Skeletal muscle cell (primary cell): ENCODE measurements at places on chromosomes 6 and 20.

DNA sequence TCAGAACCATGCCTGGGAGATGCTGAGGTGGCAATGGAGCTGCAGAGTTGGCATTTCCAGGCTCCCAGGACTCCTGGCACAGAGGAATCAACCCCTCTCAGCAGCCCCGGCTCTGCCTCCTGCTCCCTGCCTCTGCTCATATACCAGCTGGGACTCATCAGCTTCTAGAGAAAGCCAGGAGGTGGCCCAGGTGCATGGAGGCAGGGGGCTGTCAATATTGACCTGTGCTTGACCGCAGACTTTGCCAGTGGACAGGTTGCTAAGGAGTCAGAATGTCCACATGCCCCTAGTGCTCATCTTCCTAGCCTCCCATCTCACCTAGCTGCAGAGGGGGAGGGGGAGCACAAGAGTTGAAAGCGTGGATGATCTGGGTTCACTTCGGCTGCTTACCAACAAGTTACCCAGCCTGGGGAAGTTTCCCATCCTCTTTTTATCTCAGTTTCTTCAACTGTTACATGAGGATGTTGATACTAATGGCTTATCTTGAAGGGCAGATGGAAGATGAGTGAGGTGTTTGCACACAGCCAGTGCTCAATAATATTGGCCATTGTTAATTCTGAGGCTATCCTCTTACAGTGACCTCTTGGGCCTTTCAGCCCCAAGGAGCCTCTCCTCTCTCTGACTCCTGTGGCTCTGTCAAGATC lies 9.2 kb upstream of the SCRT2 start:
- no peak for DNase-seq

DNA sequence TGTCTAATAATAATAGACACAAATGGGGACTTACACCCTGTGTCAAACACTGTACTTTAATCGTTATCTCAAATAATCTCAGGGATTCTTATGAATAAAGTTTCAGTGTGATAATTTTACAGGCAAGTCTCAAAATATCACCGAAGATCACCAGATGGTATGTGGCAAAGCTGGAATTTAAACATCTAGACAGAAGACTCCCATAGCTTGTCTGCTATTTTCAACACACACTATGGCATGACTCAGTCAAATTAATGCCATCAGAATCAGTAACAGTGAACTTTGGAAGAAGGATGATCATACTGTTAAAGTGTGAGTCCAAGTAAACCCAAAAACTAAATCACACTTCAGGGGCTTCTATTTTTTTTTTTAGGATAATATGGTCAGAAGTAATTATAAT lies 867.6 kb upstream of the FLRT3 start:
- DNase-seq = no peak

DNA sequence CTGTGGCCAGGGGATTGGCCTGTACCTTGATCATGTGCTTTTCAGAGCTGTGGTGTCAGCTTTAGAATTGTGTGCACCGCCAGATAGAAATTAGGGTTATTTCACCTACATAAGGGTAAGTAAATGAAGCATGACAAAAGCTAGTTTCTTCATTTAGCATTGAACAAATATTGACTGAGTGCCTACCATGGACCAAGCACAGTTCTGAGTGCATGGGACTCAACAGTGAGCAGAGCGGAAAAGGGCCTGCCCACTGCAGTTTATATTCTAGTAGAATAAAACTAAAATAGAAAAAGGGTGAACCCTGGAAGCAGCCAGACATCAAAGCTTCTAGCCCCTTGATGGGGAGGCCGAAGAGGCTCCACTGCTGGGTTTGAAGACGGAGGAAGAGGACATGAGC lies 25.6 kb downstream of the ECT2L start:
- DNase-seq = no peak

DNA sequence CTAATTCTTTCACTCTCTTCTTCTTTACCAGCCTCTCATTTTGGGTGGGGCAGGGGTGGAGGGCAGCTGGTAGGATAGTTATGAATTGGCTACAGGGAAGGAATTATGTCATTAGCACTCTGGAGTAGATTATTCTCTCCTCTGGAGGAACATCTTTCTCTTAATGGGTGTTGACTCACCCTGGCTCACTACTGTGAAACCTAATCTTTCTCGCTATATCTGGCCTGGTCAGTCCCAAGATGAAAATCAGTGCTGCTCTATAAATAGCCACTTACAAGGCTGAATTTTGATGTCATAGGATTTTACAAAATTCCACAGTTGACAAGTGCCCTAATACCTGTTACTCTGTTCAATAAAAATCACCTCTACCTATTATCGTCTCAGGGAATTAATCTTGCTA lies 151.3 kb downstream of the COL9A1 start:
- DNase-seq = peak; percentile 41

- DNase-seq = no peak
These were observed 181.1 kb upstream of the SUPT3H start for GRCh38 chr6:45558858-45559257.

- no peak for DNase-seq
These were observed 270.1 kb upstream of the ARID1B start for GRCh38 chr6:156507106-156507505.

GRCh38 chr20:61044499-61044898 lies 207.6 kb upstream of the CDH4 start:
- no peak for DNase-seq

DNA sequence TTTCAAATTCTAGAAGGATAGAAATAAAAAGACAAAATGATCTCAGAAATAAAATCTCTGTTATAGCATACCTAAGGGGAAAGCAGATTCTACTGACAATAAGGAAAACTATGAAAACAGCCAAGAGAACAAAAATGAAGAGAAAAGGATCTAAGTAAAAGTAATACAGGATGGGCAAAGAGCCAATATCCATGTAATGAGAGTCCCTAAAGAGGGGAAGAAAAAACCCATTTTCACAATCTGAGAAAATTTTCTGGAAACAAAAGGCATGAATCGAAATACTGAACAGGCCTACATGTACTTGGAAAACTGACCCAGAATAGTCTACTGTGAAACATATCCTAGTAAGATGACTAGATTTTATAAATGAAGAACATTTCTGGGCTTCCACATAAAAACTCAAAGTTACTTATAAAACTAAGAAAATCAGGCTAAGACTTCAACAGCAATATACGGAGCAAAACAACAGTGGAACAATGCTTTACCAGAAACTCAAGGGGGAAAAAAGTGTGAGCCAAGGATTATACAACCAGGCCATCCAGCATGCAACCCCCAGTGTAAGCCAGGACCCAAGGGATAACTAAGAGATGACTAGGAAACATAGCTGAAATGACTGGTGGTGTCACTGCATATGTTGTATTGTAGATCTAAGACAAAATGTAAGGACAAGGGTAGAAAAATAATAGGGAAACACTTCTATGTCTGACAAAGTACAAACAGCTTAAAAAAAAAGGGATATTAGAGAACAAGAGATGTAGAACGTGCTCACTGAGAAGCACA lies 10.2 kb downstream of the NAPB start:
- no peak for DNase-seq

DNA sequence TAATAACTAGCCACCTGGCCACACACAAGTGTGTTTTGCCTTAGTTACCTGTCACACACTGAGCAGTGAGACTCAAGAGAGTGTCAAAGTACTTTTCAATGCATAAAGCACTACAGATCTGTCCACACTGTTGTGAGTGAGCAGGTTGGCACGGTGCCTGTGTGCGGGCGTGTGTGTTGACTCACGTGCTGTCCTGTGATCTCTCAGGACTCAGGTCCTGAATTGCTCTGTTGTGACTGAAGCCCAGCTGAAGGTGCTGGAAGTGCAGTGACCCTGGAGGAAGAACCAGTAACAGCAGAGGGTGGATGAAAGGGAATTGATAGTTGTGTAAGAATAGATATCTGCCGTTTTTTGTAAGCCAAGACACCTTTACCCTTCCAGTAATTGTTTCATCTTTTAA lies 18.3 kb downstream of the SLC16A10 start:
- DNase-seq = no peak

DNA sequence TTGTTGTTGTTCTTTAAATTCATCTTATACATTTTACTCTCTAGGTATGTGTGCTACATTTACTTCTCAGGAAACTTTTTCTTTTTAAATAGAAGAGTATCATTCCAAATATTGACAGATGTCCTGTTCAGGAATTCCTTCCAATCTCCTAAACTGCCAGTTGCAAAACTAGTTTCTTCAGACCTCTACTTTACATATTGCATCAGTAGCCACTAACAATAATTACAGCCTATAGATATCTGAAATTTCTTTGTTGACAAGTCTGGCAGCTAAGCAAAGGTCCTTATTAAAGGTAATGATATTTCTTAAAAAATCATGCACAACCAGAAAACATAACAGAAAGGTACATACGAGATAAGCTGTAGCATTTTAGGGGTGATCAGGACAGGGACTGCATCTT lies 4.5 kb downstream of the ECHDC1 start:
- no peak for DNase-seq

- DNase-seq = no peak
These were observed 154.5 kb downstream of the ASCC3 start for GRCh38 chr6:100726666-100727065.

- no peak for DNase-seq
These were observed 15.0 kb downstream of the OR2B3 start for GRCh38 chr6:29071831-29072723.

GRCh38 chr20:2559279-2559626 lies 22.9 kb downstream of the TMC2 start:
- no peak for DNase-seq

- DNase-seq = no peak
These were observed 168.0 kb upstream of the ID4 start for GRCh38 chr6:19669206-19669605.

DNA sequence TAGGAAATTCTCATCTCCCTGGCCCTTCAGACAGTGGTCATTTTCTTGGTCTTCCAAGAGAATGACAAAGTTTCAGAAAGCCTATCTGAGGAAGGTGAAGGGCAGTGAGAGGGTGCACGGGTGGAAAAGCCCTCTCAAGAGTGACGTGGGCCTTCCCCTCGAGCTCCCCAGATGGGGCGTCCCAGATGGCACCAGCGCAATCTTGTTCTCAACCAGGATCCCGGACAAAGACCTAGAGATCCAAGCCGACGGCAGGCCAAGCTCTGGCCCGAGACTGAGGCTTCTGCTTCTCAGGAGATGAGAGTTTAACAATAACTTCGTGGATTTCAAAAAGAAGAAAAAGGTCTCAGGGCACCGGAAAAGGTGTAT lies 797 bp upstream of the ZNF133 start:
- DNase-seq = no peak

DNA sequence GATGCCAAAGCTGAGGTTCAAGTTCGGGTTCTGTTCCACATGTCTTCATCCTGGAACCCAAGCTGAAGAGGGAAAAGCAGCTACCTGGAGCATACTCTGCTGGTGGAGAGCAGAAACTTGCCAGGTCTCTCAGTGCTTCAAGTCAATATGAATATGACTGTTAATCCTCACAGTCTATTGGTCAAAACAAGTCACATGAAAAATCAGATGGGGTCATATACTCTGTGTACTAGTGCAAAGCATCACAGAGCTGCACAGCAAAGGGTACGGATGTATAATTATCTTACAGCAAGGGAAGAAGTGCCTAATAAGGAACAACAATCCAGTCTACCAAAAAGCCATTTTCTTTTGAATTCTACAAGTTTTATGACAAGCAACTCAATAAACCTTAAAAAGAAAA lies 11.6 kb downstream of the NCOA7 start:
- DNase-seq = no peak

- DNase-seq = no peak
These were observed 144.9 kb downstream of the WDR27 start for GRCh38 chr6:169556758-169557548.

GRCh38 chr6:56849896-56850295 lies 105.0 kb upstream of the BEND6 start:
- DNase-seq = peak; percentile 48

DNA sequence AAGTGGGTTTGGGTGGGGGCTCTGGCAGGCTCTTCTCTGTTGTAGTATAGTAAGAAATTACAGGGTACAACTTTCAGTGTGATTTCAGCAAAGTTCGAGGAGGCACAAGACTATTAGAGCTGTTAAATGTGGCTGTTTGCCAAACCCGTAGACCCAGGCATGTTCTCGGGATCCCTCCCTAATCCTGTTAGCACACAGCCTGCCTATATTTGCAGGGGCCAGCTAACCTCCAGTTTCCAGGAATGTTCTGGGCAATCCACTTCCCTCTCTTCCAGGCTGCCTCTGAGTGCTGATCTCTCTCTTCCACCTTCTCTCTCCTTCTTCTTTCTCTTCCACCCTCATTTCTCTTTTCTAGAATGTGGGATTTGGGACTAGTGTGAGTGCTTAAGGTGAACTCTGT lies 34.8 kb upstream of the ZFP64 start:
- DNase-seq = no peak

DNA sequence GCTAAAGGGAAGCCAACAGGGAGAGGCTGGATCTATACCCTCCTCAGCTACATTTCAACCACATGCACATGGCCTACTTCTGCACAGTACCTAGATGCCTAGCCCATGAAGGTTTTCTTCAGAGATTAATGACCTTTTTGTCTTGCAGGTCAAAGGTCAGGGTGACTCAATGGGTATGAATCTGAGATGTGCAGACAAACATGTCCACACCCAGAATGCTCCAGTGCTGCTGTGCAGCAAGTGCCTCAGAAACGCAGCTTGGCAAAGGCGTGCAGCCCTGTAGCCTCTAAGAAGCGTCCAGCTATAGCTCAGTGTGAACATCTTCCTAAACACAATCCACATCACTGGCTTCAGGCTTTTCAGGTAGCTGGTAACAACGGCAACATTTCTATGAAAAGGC lies 24.4 kb downstream of the MAP1LC3A start:
- DNase-seq = no peak

DNA sequence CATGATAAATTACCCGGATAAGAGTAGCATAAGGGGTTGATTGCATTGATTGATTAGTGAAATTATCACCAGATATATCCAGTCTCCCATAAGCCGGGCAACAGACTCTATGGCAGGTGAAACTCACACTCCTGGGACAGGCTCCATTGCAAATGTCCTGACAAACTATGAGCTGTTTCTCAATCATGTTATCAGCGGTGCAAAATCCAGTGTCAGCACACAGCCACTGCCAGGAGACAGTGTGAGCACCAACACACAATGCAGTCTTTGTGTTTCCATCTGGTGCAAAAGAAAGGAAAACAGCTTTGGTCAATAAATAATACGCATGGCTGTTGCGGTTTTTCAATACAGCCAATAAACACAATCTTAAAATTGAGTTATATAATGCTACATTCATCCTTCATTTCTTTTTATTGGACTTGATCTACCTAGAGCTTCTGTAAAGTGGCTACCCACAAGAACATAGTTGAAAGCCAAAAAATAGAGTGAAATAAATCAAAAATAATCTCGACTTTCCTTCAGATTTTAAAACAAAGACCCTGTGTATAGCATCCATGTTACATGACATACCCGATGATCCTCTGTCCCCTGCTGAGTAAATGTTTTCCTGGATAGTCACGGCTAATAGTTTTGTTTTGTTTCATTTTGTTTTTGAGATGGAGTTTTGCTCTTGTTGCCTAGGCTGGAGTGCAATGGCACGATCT lies 64.3 kb upstream of the AFDN start:
- DNase-seq = no peak

DNA sequence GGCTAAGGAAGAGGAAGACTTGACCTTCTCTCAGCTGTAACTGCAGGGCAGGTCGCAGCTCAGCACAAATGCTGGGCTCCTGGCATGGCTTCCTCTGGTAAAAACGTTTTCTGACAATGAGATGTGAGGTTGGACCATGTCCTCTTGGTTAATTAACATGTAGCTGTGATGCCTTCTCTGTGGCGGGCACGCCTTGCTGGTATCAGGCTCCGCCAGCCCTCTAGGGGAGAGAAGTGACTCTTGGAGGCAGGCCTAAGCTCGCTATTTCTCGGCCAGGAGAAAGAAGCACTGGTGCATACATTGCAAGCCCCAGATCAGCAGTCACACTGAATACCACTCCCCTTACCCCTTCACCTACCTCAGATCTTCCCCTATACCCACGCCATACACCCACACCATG lies 65.0 kb downstream of the QRSL1 start:
- no peak for DNase-seq
